Stimulated activated CD4-positive, alpha-beta T cell treated with anti-CD3 and anti-CD28 coated beads, TNF-alpha, amount 100 ng/mL, for 48 hours (primary cell): ENCODE measurements at places on chromosomes 12 and 14.

- DNase-seq, result no peak
Observed at GRCh38 chr12:37543966-37544668, 772.5 kb upstream of the ALG10B start.

- DNase-seq, result no peak
Observed at GRCh38 chr12:52078276-52078675, 1.2 kb upstream of the SMIM41 start.

- no peak for DNase-seq
Observed at GRCh38 chr12:31019561-31019960, 54.1 kb upstream of the DDX11 start.

GRCh38 chr14:70716958-70717357 lies 75.2 kb downstream of the TTC9 start:
- no peak for DNase-seq
